ENCODE measurements at places on chromosomes 4 and X.
A peak's percentile ranks its signal among the peaks of the same experiment; 100 is the strongest.

DNA sequence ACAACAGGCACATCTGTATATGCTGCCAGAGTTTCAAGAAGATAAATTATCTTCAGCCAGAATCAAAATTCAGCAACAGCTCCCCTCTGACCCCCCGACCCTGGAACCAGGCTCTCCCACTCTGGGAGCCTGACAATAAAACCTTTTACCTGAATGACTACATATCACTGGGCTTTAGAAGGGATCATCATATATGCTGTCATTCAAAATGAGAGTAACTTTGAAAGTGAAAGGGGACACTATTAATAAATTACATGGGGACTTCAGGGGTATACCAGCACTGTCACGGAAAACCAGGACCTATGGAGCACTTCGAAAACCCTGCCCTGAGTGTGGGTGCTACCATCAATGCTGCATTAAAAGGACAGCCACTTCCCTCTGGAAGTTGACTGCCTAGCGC lies 26.2 kb downstream of the TSPAN5 start:
- no peak for DNase-seq

- no peak for DNase-seq
Observed at GRCh38 chr4:153844144-153844543, 55.3 kb upstream of the SFRP2 start.

DNA sequence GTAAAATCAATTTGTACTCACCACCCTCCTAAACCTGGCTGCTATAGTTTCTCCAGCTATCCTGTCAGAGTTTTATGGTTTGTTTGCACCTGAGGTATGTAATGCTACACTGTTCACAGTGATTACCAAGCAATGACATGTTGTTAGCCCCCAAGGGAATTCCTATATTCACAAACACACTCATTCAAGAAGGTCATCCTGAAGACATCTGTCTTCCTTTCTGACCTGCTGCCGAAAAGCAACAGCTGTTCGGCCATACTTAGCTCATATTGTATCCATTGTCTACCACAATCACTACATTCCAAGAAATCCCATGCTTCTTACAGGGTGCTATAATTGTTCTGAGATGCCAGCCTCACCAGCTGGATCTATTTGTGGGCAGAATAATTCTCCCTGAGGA lies 160.1 kb upstream of the GYPA start:
- no peak for DNase-seq

- no peak for DNase-seq
Observed at GRCh38 chr4:126604268-126604867, 1028.4 kb upstream of the INTU start.

- peak; percentile 21 for DNase-seq
Observed at GRCh38 chr4:56424697-56425514, 10.5 kb downstream of the PPAT start.

DNA sequence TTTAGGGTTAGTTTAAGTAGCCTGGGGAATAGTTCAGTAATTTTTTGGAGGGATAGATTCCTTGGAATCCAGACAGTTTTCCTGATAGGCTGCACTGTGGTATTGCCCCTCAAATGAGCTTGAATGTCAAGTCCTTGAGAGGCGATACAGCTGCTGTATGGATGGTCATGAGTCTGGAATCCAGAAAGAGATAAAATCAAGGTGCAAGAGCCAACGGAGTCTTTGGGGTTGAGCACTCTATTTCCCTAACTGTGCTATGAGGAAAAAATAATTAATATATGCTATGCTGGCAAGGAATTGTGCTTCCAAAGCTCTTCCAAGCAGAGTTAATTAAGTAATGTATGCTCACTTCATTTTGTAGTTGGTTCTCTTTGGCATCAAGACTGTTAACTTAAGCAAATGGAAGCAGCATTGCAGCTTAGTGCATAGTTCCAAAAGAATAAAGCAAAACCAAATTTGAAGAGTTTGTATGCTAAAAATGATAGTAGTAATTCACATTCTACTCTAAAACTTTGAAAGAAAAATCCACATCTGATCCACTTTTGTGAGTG lies 48.8 kb downstream of the LIMCH1 start:
- DNase-seq, result no peak

GRCh38 chrX:104112326-104112951 lies at the start of gene ZCCHC18:
Gene ZCCHC18 (plus strand): TSS chrX:104112523. CDS start chrX:104114112, 1,589 bp downstream.
- DNase-seq, result peak; percentile 60

DNA sequence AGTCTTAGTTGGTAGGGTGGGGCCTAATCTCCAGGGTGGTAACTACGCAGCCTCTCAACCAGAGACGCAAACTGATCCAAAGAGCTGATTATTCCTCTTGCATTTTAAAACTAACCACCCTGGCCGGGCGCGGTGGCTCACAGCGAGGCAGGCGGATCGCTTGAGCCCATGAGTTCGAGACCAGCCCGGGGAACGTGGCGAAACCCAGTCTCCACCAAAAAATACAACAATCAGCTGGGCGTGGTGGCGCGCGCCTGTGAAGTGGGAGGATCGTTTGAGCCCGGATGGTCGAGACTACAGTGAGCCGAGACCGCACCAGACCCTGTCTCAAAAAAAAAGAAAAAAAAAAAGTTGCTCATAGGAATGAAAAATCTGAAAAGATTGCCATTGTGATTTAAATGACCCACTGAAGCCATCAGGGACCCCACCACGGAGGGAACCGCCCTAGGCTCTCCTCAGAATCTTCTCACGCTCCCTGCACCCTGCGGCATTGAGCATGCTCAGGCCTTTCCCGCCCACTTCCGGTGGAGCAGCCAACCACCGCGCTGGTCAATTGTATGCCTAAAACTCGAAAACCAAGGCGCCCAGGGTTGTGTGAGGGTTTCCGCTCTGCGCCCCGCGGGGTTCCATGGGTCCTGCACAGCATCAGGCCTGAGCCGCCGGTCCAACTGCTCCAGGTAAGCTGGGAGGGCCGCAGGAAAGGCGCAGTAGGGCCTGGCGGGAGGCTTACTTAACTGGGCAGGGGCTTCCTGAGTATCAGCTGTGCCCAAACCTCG lies at the start of gene TRIM60:
TSS of gene TRIM60 (plus strand) at position 564 of the 776 bp plus-strand sequence. CDS start 8,074 bp downstream, outside the sequence.
- no peak for DNase-seq

DNA sequence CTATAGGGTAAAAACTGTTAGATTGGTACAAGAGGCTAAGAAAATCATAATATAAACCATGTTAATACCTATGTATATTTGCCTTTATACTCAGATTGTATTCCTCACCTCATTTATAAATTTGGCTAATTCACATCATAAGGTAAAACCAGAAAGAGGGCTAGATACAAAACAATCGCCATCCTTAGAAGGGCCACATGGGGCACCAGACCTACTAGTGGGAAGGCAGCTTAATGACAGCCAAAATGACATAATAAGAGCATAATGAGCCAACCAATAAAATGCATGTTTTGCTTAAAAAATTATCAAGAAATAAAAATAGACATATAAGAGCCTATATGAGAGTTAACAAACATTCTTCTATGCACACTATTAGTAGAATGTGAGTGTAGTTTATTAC lies 107.3 kb upstream of the PRDX4 start:
- no peak for DNase-seq

GRCh38 chr4:52234561-52235440 lies 183.7 kb downstream of the SPATA18 start:
- DNase-seq, result no peak

DNA sequence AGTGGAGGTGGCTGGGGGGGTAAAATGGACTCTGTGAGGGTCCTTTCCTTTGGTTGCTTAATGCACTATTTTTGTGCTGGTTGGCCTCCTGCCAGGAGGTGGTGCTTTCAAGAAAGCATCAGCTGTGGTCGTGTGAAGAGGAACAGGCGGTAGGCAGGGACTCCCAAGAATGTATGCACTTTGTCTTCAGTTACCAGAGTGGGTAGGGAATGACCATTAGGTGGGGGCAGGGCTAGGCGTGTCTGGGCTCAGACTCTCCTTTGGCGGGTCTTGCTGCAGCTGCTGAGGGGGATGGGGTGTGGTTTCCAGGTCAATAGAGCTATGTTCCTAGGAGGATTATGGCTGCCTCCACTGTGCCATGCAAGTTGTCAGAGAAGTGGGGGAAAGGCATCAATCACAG lies 509.0 kb downstream of the PCDH19 start:
- no peak for DNase-seq

DNA sequence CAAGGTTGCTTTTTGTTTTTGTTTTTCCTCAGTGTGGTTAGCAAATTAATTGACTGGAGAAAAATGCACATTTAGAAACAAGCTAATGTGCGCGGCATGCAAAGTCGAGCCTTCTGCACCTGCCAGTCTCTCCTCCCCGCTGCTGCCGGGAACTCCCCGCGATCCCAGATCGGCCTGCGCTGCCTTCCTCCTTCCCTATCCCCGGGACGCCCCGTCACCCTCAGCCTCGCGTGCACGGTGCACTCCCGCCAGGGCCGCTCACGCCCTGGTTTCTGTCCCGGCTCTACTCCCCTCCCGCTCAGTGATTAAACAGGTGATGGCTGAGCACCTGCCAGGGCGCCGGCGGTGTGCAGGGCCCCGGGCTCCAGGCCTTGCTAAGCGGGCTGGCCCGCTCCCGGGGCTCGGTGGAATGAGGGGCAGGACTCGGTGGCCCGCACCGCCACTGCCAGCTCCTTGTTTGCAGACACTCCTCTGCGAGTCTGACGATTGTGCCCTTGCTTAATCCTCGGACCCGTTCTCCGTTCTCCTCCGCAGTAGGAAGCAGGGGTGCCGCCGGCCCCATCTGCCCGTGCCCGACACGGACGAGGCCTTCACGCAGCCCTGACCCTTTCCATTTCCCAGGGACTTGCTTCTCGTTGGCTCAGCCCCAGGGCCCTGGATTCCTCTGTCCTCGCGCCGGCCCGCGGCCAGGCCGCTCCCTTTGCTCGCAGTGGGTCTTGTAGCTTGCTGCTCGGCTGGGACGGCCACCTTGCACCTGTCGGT lies 143.4 kb downstream of the TRIML1 start:
- no peak for DNase-seq

- DNase-seq, result no peak
Observed at GRCh38 chr4:124423160-124423559, 289.4 kb downstream of the ANKRD50 start.

DNA sequence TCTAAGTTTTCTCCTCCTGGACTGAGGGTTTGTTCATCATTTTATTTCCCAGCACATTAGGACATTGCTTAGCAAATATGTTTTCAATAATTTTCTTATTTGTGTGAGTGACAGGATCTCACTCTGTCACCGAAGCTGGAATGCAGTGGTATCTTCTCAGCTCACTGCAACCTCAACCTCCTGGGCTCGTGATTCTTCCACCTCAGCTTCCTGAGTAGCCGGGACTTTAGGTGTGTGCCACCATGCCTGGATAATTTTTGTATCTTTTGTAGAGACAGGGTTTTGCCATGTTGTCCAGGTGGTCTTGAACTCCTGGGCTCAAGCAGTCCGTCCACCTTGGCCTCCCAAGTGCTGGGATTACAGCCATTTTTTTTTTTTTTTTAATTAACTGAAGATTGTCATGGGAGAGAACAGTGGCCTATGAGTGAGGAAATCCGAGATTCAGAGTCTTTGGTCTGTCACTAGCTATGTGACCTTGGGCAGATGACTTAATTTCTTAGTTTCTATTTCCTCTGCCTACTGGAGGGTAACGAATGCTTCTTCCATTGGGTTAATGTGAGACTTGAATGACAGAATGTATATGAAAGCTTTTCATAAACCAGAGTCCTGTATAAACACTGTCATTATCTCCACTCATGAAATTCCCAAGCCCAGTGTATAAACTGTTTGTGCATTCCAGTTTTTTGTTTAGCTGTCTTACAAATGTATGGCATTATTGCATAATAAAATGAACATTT lies 23.9 kb downstream of the MOB1B start:
- DNase-seq, result no peak

DNA sequence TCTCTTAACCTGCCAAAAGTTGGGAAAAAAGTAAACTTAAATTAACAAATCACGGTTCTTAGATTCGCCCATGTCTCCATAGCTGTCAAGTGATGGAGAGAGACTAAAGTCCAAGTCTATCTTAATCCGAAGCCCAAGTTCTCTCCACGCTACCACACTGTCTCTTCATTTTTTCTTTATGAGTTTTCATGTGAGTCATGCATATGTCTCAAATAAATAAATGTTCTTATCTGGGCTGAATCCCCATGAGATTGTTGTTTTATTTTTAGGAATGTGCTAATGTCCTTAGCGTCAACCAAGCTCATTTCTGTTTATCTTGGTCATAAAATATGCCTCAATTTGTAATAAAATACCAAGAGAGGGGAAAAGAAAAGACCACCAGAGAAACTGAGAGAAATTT lies 169.3 kb downstream of the RCHY1 start:
- DNase-seq, result no peak

DNA sequence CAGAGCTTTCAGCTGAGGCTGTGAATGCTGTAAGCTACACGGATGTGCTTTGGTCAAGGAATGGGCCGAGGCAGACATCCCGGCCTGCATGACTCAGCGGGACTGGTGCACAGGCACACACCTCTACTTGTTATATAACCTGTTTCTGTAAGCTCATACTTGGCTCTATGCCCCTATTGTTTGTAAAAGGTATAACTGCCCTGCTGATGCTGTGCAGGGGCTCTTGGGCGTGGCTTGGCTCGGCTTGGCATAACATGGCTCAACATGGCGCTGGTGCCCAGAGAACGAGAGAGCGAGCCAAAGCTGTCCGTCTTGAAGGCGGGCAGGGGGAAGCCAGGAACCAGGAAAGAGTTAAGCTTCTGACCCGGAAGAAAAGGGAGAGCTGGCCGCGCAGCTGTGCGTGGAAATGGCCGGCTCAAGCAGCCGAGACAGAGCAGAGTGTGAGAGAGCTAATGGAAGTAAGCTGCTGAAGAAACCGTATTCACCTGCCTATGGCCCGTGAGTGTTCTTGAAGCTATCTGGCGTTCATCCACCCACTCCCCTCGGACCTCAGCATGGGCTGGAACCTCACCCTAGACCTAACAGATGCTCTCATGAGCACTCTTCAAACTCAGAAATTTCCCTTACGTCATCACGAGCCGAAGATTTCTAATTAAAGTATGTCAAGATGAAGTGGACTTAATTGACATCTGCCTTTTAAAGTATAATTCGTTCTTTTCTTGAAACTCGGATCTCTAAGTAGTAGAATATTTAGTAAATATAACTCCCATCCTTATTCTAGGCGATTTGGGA lies 286.3 kb upstream of the AGA start:
- no peak for DNase-seq

GRCh38 chr4:40626183-40626990 lies 3.3 kb downstream of the RBM47 start:
- DNase-seq, result no peak

GRCh38 chr4:99894161-99894997 lies at the start of gene LAMTOR3:
Gene LAMTOR3 (minus strand): TSS chr4:99894427. CDS start chr4:99893963, 464 bp downstream.
- peak; percentile 86 for DNase-seq

- no peak for DNase-seq
Observed at GRCh38 chr4:138189206-138189605, 52.9 kb downstream of the SLC7A11 start.

- peak; percentile 2 for DNase-seq
Observed at GRCh38 chrX:143017272-143017671, 8.5 kb upstream of the SPANXN4 start.

DNA sequence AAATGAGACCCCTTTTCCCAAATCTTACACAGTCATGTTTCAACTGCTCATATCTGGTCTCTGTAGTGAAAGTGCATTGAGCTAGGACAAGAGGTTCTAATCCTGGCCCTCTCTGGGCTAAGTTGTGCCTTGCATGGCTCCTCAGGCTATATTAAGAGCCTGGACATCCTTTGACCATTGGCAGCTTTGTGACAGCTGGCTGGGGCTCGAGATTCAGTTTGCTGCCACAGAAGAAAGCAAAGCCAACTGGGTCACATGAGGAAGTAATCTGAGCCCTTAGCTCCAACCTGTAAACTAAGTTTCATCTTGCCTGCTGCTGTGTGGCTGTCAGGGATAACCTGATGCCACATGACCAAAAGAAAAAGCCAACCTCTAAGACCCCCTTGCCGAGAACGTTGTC lies 51.8 kb upstream of the JADE1 start:
- no peak for DNase-seq

Data from stimulated activated naive CD8-positive, alpha-beta T cell treated with anti-CD3 and anti-CD28 coated beads, Interleukin-15, Interleukin-2, amounts not matched to agents 100 U/mL and 50 U/mL, for 24 hours (primary cell).